ENCODE measurements at places on chromosomes 13 and 19.

- no peak for DNase-seq
Observed at GRCh38 chr13:109036078-109036780, 406.8 kb downstream of the MYO16 start.

- peak; percentile 67 for DNase-seq
Observed at GRCh38 chr13:114129649-114130062, 2.8 kb downstream of the RASA3 start.

DNA sequence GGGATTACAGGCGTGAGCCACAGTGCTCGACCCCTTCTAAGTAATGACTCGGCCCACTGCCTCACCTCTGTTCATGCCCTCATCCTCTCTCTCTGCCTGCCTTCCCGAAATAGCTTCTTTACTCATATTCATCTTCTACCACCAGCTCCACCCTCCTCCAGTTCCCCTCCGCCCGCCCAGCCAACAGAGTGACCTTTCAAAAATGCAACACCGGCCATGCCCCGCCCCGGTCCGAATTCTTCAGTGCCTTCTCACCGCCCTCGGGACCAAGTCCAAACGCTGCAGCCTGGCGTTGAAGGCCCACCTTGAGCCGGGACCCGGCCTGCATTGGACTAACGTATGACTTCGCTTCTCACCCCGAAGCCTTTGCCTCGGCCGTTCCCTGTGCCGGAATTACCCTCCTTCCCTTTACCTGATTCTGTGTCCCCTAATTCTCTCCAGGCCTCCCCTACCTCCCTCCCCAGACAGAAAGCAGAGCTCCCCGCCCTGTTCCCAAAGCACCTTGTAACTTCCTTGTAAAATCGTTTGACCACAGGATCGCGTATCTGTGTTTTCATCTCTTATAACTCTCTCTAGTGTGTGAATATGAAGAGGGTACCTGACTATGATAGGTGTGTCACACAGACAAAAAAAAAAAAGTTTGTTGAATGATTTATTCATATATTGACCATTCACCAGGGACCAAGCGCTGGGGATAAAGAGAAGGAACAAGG, 8.1 kb upstream of the MUC16 start:
- no peak for DNase-seq

GRCh38 chr13:36766295-36766694, 52.7 kb upstream of the RFXAP start:
- no peak for DNase-seq

- DNase-seq, result no peak
Observed at GRCh38 chr19:374886-375235, 30.3 kb upstream of the MIER2 start.

DNA sequence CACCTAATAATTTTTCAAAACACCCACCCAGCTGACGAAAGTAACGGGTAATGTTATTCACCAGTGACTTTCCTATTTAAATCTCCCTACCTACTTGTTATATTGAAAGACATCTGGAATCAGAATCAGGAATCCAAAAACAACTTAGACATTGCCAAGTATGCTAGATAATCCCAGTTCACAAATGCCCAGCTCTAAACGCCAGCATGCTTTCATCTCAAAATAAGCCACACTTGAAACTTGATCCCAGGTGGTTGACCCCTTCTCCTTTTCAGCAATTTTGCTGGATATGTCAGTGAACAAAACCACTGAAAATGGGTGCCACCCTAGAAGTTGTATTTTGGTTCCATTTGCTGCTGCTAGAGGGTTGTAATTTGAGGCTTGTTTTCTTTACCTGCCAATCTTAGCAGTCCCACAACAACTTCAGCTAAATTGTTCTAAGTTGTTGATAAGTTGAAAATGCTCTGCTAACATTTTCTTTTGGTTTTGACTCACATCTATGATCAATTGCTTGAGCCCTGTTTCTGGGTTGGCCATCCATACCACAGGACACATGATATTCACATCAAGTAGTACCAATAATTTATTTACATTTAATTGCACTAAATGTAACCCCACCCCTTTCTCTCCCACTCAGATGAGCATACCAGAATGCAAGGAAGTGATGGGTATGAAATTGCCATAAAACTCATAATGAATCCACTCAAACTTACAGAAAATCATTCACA, 66.4 kb downstream of the DCT start:
- DNase-seq, result no peak

GRCh38 chr13:97266772-97267417, 44.8 kb downstream of the MBNL2 start:
- DNase-seq, result no peak

- DNase-seq, result no peak
Observed at GRCh38 chr19:47274891-47275761, 441 bp downstream of the INAFM1 start.

DNA sequence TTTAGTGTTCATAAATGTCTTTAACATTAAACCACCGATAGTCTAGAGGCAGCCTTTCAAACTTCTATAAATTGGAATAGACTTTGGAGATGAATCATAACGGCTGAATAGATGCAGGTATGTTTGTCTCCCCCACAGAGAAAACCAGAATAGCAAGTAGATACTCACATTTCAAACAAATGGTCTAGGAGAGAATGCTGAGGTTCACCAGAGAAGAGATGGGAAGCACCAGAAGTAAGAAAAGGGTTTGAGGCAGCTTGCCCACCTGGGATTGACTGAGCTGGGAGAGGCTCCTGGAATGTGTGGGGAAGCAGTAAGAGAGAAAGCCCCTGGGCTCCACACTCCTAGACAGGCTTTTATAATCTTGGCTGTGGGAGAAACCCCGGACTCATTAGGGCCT, 6.4 kb downstream of the IGFL3 start:
- DNase-seq, result no peak

DNA sequence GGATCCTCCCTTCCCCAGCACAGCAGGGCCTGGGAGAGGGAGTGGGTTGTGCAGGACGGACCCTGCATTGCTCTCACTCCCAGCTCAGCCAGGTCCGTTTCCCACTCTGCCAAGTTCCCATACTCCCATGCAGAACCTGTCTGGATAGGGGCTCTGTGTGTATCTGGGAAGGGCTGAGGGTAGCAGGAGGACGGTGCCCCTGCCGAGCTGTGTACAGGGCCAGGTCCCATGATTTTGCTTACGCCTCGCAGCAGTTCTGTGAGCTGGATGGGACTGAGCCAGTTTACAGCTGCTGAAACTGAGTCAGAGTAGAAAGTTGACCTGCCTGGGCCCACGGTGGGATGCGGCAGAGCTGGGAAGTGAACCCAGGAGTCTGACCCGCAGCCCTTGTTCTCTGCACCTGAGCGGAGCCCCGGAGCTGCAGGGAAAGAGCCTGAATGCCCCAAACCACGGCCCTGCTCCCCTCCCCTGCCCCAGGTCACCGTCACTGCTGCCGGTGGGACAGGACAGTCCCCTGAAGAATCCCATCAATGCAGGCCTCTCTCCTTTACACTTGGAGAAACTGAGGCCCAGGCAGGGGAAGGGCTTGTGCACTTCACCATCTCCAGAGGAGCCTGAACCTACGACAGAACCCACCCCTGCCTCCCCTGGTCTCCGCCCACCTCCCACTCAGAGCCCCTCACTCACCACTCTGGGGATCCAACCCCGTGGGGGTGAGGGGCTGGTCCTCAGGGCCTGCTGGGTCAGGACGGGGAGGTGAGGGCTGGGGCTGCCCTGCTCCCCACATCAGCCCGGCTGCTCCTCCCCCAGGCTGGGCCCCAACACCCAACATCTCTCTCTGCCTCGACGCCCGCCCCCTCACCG, 3.5 kb downstream of the LILRB5 start:
- DNase-seq, result no peak

DNA sequence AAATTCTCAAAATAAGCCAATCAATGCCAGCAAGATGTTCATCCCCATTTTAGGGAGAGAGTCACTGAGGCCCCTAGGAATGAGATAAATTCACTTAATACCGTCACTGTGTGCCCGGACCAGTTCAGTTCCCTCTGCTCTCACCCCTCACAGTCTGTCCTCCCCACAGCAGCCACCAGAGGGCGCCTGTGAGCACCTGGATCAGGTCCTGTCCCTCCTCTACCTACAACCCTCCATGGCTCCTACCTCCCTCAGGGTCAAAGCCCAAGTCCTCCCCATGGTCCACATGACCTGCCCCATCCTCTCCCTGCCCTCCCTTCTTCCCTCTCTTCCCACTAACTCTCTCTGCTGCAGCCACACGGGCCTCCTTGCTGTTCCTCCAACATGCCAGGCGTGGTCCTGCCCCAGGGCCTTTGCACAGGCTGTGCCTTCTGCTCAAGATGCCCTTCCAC, 42.0 kb upstream of the NFIC start:
- peak; percentile 87 for DNase-seq

DNA sequence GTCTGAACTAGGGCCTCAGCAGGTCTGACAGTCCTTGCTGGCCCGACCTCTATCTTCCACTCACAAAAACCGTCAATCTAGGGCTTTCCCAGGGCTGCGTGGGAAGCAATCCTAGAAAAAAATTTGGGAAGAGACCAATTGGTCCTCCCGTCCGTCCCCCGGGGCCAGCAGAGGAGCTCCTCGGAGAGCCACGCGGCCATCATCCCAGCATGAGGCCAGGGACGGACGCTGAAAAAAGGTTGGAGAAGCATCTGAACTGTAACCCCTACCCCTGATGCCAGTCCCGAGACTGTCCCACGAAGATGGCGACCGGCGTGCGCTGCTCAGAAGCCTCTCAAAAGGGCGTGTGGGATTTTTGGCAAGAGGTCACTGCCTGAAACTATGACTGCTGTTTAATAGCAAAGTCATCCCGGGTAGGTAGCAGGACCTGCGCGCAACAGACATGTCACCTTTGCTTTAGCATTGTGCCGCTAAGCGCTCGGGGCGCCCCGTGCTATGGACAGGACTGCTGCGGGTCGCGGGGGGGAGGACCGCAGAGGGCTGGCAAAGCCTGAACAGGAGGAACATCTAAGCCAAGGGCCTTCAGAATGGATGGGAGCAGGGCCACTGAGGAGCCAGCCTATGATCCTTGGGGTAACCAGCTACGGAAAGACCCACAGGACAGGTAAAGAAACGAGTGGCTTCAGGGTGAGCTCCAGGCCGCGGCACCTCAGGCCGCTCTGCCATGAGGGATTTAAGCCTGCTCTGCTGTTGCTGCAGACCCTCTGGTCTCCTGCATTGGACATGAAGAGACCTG, 10.6 kb downstream of the AKAP8 start:
- no peak for DNase-seq

GRCh38 chr19:18742324-18742723, 48.8 kb downstream of the COMP start:
- DNase-seq, result no peak

GRCh38 chr13:111897178-111897845, 169.6 kb upstream of the SOX1 start:
- DNase-seq, result no peak

- no peak for DNase-seq
Observed at GRCh38 chr19:7642295-7643030, 5.6 kb downstream of the STXBP2 start.

DNA sequence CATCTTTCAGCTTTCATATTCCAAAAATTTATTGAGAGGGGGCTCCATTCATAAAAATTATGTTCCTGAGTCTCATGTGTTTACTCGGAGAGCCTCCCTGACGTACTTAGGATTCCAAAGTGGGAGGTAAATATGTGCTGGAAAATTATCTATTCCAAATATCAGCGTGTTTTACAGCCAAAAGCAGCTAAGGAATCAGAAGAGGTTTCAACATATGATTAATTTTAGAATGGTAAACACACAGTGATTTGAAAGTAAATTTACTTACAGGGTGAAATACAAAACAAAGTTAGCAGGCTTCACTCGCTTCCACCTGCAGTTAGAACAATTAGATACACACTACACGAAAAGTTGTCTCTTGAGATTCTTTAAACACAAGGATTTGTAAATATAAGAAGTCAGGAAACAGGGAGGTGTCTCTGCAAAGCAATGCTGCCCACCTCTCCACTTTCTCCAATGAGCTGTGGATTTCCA, 313.8 kb upstream of the NBEA start:
- no peak for DNase-seq

DNA sequence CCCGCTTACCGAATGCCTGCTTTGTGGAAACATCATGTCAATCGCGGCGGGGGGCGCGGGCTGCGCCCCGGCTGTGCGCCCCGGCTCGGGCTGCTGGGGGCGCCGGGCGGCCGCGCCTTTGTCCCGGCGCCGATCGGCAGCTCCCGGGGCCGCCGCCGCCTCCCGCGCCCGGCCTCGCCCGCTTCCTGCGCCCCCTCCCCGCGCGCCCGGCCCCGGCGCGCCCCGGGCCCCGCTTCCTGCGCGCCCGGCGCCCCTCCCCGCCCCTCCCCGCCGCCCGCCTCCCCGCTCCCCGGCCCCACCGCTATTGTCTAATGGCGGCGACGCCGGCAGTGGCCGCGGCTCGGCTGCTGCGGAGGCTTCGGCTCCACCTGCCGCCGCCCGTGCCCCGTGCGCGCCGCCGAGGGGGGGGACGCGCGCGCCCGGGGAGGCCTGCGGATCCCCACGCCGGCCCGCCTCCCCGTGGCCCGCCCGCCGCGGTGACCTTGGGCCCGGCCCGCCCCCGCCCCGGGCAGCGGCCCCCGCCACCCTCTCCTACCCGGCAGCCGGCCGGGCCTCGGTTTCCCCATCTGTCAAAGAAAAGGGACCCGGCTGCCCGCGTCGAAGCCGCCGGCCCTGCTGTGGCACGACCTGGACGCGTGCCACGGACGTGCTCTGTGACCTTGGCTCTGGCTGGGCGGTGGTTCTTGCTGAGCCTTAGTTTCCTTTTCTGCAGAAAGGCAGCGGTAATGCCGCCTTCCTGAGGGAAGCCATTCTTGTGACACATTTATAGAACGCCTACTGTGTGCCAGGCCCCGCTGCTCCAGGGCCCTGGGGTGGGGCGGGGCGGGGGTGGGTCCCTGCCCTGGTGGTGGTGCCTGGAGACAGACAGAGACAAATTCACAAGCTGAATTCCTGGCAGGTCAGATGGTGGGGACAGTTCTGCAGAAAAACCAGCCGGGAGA, at the start of gene TLE5:
Gene TLE5 (minus strand): TSS at position 331 of the 941 bp plus-strand sequence. CDS start 295 bp downstream, at position 36.
- peak; percentile 75 for DNase-seq

DNA sequence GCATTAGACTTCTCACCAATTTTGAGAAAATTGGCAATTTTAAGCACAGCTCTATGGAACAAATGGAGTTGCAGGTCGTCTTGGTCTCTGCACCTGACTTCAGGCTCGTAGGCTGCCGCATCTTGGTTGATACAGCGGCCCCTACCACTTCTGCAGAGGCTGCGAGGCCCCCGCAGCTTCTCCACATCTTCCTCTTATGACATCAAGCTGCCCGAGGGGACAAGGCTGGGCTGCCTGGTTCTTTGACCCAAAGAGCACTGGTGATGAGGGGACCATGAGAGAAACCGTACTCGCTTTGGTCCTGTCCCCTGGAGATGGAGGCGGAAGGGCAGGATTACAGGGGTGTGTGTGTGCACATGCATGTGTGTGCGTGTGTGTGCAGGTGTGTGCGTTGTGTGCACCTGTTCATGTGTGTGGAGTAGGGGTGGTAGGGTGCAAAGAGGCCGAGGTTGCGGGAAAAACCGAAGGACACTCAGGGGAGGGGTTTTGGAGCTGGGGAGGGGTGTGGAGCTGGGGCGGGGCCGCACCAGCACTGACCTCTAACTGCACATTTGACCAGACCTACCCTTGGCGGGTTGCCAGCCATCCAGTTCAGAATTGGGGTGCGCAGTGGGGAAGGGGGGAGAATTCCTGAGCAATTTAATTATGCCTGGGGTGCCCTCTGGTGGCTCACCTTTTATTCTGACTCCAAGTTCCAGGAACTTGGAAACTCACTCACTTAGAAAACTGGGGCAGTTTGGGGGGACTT, 65.1 kb upstream of the ARHGEF7 start:
- peak; percentile 31 for DNase-seq

- DNase-seq, result peak; percentile 48
Observed at GRCh38 chr19:19997656-19998268, 41.5 kb downstream of the ZNF682 start.

Measured in stimulated activated CD4-positive, alpha-beta T cell treated with anti-CD3 and anti-CD28 coated beads, Interleukin-15, amount 100 ng/mL, for 24 hours (primary cell).